Fibroblast of villous mesenchyme (primary cell): ENCODE measurements at places on chromosomes 2 and 18.

GRCh38 chr18:39558658-39559057 is 1993.1 kb upstream of the CELF4 start:
- DNase-seq: no peak

DNA sequence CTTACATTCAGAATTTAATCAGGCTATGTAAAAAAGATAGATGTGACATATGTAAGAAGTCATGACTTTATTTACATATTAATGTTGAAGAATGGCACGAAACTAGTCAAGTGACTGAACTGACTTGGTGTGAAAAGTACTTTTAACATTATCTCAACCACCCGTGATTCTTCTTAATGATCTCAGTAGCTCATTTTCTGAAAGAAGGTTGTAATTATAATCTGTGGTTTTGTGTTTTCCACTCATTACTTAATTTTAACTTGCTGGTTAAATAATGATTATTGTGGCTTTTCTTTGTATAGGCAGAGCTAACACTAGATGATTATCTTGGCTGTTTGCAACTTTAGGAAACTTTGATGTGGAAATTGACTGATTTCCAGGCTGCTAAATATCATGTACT is 18.5 kb downstream of the KCNJ13 start:
- no peak for DNase-seq

GRCh38 chr18:39788383-39788782 is 2166.7 kb upstream of the PIK3C3 start:
- DNase-seq: peak; percentile 34

DNA sequence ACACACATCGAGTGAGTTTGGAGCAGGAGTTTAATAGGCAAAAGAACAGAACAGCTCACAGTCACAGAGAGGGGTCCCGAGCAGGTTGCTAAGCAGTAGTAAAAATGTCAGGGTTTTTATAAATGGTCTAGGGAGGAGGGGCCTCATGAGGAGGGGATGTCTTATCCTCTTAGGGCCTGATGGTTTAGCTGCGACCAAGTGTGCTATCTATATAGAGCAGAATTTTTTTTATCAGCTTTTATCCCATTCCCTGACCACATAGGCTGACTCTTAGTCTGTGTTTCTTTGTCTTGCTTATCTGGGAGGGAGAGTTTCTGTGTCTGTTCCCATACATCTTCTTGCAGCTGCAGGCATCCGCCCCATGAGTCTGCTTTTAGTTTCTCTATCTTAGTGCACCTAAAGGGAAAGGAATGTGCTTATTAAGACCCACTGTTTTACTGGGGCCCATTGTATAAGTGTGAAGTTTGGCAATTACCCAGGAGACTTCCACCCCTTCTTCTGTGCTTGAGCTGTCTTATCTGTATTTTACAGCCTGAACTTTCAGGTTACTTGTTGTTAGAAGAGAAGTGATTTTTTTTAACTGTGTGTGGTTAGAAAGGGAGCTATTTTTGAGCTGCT is 30.4 kb upstream of the GMCL1 start:
- peak; percentile 82 for DNase-seq

- DNase-seq: no peak
These were observed 197.7 kb upstream of the STON1 start for GRCh38 chr2:48332286-48332685.

- DNase-seq: no peak
These were observed 127.8 kb downstream of the FBXO15 start for GRCh38 chr18:74019864-74020263.

- DNase-seq: peak; percentile 45
These were observed 67.3 kb upstream of the SPATS2L start for GRCh38 chr2:200239216-200239615.

GRCh38 chr2:81181845-81182244 is 877.3 kb upstream of the LRRTM1 start:
- no peak for DNase-seq

DNA sequence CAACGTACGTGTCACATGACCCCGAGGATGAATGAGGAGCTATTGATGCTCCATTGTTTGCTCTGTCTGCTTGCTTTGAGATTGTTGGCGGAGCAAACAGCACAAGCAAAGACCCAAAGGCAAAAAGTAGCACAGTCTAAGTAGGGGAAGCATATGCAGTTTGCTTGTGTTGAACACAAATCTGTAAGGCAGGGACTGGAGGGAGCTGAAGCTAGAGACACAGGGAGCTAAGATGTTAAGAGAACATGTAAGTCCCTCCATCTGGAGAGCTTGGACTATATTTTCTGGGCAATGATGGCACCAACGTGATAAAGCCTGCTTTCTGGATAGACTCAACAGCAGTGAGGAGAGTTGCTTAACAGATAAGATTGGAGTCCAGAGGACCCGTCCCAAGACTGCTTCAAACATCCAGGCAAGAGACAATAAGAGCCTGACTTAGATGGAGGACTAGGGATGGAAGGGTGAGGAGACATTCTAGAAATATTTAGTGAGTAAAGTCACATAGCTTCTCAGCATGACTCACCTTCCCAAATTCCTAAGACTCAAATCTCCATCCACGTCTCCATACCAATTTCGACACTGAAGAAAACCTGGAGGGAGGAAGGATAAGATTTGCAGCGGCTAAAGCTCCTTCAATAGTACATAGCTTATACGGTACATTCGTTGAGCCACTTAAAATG is 88.1 kb upstream of the KLF7 start:
- peak; percentile 76 for DNase-seq

DNA sequence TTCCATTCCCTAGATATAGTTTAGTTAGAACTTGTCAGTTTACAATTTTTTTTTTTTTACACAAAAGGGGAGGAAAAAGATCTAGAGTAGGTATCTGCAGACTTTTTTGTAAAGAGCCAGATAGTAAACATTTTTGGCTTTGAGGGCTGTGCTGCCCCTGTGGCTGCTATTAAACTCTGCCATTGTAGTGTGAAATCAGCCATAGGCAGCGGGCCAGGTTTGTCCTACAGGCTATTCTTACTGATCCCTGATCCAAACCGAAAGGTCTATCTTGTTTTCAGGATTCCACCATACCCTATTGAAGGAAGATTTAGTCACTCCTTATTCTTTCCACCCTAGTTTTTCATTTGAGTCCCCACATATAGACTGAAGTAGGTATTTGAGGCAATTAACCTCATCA is 203.4 kb downstream of the RND3 start:
- DNase-seq: no peak

DNA sequence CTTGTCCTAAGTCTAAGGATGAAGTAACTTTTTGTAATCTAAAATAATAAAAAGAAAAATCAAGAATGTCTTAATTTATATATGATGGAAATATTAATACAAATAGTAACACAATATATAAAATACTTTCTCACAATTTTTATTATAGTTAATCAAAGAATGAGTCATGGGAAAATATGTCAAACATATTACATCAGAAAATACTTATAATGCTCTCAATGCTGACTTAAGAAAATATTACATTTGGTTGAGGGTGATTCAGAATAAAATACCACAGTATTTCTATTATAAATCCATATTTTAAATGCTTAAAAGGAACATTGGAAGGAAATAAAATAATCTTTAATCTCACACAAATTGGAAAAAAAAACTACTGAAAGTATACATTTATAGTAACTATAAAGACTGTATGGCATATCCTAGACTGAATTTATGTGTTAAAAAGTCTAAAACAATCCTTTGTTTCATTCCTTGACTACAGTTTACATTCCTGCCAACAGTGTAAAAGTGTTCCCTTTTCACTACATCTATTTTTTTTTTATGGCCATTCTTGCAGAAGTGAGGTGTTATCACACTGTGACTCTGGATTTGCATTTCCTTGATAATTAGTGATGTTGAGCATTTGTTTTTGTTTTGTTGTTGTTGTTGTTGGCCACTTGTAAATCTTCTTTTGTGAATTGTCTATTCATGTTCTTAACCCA is 1573.5 kb upstream of the ACVR2A start:
- no peak for DNase-seq

GRCh38 chr2:62785810-62786597 is 80.5 kb downstream of the EHBP1 start:
- peak; percentile 64 for DNase-seq

GRCh38 chr2:160613466-160614153 is 120.0 kb upstream of the RBMS1 start:
- peak; percentile 67 for DNase-seq

DNA sequence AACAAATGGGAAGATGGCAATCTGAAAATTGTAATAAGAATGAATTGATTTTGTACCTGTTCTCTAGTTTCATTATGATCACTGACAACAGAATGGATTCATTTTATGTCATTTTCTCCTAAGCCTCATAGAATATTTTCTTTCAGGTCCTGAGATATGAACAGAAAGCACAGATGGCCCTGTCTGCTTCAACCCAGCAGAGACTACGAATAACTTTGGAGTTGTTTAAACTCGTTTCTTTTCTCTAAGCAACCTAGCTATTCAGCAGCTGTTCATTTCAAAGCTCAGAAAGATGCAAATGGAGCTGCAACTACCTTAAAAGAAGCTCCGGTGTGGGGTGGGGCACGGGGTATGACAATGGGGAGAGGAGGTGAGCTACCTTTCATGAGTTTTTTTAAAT is 124.9 kb downstream of the ALK start:
- no peak for DNase-seq

DNA sequence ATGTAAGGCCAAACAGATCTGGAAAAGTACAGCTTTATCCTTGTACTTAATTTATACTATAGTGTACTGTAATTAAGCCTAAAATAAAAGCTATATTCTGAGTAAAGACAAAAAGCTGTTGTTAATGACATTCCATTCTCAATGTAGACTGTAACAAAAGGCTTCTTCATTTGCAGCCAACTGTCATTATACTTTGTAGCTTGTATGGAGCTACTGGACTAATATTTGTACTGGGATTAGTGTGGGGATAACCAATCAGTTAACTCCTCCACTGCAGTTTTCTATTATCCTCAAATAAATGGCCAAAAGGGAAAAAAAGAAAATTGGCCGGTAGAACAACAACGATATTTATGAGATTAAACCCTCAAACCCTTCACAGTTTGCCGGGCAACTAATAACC is 66.5 kb downstream of the STK39 start:
- no peak for DNase-seq

DNA sequence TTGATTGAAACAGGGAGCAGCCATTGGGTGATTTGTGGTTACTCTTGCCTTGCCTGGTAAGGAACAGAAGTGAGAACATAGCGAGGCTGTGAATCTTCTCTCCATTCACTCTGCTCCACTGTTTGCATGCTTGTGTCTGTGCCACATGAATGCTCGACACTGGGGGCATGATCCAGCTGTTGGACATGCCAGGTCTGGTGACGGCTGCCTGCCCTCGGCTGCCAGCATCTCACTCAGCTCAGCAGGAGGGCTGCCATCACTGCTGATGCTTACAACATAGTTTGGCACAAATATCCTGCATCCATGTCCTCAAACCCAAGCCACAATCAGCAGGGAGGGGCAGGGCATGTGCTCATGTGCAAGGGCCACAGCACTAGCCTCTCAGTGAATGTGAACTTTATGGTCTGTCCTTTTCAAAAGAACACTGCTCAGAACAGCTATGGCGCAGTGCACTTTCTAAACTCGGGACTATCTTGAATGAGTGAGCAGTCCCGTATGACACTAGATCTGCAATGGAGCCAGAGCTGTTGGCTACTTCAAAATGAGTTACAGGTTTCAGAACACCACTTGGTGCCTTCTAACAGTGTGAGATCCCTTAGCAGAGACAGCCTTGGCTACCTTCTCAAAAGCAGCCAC is 126.3 kb downstream of the NRP2 start:
- no peak for DNase-seq

DNA sequence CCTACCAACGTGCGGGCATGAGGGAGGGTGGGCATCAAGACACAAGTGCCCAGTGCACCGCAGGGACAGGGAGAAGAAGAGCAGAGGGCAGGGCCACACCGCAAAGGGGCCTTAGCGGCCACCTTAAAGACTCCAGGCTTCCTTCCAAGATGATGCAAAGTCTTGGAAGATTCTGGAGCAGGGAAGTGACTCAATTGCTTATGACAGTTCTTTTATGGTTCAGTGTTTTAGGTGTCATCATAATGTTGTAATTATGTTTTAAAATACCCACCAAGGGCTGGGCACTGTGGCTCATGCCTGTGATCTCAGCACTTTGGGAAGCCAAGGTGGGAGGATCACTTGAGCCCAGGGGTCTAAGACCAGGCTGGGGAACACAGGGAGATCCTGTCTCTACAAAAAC is 44.5 kb upstream of the SEMA4C start:
- peak; percentile 64 for DNase-seq

DNA sequence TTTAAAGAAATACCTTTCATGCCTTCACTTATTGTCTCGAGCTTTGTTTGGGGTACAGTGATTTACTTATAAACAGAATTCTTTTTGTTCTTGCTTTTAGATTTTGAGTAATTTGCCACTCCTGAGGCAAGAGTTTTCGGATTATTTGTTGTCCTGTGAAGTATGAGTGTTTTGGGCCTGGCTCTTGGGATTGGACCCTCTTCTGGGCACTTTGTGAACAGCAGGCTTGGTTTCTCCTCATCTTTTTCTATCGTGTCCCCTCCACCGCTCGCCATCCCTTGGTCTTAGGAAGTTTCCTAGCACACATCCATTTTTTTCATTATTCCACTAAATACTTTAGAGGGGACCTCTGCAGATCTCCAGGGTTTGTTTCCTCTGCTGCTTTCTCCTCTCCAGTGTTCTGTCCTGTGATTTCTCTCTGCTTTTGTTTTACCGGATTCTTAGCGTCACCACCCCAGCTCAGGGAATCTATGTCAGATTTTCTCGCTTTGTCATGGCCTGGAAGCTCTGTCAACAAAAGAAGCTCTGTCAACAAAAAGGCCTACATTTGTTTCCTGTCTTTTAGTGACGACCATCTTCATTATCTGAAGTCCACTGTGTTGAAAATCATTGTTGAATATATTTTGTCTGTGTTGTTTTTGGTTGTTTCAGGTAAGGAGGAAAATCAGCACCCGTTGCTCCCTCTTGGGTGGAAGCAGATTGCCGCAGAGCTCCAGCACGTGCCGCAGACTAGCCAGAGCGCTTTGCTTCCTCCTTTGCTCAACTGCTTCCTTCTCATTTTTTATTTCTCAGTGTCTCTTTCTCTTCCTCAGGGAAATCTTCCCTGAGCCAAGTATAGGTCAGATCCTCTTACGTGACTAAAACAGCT is 27.8 kb downstream of the ANKRD62 start:
- no peak for DNase-seq

GRCh38 chr18:40120356-40120755 is 1834.7 kb upstream of the PIK3C3 start:
- DNase-seq: no peak

- DNase-seq: no peak
These were observed 198.8 kb downstream of the EXOC6B start for GRCh38 chr2:72627083-72627482.

- DNase-seq: no peak
These were observed 9.3 kb downstream of the ST6GAL2 start for GRCh38 chr2:106876699-106877098.

GRCh38 chr2:189281201-189281600 is 101.6 kb upstream of the COL5A2 start:
- no peak for DNase-seq

GRCh38 chr2:132668987-132669907 is 758 bp downstream of the LYPD1 start:
- no peak for DNase-seq

DNA sequence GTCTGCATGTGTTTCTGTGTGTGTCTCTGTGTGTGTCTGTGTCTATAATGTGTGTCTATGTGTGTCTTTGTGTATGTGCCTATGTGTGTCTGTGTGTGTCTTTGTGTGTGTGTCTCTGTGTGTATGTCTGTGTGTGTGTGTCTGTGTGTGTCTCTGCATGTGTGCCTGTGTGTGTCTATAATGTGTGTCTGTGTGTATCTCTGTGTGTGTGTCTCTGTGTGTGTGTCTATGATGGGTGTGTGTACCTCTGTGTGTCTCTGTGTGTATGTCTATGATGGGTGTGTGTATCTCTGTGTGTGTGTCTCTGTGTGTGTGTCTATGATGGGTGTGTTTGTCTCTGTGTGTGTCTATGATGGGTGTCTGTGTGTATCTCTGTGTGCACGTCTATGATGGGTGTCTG is 126.2 kb upstream of the GPC1 start:
- DNase-seq: no peak
